Breast epithelium (tissue), 4 donors: ENCODE measurements at places on chromosomes 3 and 15.

DNA sequence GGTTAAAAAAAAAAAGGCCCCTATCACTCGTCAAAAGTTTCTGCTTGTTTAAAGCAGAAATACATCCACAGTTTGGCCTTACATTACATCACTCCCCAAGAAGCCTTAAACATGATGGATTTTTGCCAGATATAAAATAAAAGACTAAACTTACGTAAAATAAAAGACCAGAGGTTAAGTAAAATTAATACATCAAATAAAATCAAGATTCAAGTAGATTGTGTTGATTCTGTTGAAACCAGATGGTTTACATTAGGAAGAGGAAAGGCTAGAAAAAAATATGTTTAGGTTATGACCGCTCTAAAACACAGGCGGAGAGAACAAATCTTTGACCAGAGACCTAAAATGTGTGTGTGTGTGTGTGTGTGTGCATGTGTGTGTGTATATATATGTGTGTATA is 104.1 kb downstream of the DUT start:
- DNase-seq = no peak

DNA sequence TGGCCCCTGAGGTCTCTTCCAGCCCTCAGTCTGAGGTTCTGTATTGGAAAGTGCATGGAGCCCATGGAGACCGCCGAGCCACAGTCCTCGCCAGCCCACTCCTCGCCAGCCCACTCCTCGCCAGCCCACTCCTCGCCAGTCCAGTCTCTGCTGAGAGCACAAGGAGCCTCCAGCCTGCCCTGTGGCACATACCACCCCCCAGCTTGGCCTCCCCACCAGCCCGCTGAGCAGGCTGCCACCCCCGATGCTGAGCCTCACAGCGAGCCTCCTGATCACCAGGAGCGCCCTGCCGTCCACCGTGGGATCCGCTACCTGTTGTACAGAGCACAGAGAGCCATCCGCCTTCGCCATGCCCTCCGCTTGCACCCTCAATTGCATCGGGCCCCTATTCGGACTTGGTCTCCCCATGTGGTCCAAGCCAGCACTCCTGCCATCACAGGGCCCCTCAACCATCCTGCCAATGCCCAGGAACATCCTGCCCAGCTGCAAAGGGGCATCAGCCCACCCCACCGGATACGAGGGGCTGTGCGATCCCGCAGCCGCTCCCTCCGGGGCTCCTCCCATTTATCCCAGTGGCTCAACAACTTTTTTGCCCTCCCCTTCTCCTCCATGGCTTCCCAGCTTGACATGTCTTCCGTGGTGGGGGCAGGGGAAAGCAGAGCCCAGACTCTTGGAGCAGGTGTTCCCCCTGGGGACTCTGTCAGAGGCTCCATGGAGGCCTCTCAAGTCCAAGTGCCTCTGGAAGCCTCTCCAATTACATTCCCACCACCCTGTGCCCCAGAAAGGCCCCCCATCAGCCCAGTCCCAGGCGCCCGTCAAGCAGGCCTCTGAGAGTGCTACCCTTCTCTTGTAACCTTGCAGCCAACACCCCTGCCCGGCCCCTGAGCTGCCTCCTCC is 40.9 kb downstream of the PML start:
- DNase-seq = no peak

GRCh38 chr15:33150971-33151370 is 43.5 kb downstream of the FMN1 start:
- no peak for DNase-seq

DNA sequence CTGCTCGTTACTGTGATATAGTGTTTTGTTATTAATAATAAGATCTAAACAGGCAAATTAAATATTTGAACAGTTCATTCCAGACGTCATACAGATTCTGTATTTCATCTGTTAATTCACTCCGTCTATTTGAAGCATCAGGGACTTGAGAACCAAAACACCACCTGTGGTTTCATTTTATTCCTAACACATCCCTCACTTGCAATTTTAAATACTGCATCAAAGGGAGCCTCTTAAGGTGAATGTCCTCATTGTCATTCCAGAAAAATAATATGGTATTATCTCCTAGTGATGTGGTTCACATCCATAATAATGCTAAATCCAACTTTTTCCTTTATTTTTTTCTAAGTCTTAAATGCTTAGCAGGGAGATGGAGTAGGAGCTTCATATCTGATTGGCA is 1390.9 kb upstream of the CADM2 start:
- DNase-seq = no peak

GRCh38 chr3:123028233-123028828 is 768 bp upstream of the SEMA5B start:
- DNase-seq = no peak

DNA sequence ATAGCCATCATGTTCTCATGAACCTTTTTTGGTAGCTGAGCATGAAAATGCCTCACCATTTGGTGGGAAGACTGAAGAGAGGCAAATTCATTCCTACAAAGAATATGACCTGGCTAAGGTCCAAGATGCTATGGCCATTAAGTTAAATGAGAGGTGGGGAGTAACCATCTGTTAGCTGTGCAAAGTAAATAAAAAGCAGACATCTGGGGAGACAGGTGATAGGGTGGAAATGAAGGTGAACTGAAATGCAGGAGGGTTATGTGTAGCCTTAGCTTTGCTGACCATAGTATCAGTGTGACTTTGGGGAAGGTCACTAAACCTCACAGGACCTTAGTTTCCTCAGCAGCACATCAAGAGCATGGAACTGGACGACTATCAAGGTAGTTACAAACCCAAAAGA is 111.0 kb upstream of the STRIT1 start:
- DNase-seq = no peak

GRCh38 chr3:70919661-70920060 is 607.2 kb upstream of the MDFIC2 start:
- no peak for DNase-seq

DNA sequence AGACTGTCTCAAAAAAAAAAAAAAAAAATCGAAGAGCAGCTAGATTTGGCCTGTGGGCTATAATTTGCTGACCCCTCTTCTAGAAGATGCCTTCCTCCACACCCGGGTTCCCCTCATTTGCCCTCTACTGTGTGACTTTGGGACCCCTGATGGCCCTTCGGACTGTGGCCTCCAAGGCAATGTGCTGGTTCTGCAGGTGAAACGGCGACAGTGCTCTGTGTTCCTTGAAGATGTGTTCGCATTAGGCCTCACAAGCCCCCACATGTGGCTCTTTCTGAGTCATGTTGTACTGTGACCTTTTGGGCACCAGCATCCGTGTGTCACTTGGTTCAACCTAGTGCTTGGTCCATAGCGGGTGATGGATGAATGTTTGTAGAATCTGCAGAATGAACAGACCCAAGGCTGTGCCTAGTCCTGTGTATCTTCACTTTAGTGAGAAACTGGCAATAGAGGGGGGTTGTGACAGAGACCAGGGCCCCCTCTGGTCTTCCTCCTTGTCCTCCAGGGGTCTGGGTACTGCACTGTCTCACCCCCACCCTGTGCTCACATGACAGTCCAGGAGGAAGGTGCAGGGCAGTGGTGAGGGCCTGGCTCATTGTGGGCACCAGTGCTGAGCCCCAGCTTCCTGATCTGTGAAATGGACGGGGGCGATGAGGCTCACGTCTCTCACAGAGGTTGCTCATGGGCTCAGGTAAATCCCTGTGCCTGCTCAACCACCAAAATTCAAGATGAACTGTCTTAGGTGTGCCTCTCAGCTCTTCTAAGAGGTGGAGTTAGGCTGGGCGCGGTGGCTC is 22.7 kb downstream of the GOLGA6L2 start:
- DNase-seq = no peak

DNA sequence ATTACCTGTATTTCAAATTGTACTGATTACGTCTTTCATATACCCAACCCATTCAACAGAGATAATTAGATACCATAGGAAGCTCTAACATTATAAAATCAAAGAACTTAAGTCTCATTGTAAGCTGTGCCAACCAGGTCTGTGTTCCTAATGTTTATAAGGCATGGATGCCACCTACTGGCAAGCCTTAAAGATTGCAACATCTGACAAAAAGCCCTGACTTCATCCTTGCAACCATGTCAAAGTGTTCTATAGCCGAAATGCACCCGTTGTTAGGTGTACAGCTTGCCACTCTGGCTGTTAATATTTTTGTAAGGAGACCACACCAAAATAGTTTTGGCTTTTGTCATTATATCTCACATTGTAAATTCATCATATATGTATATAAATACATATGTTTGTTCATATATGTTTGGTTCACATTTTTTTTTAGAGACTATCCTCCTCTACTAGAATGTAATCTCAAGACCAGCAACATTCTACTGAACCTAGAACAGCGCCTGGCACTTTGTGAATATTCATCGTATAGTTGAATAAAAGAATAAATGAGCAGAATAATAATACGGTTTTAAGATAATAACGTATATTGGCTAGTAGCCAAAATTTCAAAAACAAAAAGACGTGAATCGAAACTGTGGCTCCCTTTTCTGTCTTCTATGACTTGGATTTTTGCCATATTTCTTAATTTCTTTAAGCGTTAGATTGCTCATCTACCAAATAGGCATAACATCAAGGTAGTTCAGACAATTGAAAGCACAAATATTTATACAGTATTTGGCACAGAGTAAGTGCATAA is 258.1 kb downstream of the TBL1XR1 start:
- no peak for DNase-seq

DNA sequence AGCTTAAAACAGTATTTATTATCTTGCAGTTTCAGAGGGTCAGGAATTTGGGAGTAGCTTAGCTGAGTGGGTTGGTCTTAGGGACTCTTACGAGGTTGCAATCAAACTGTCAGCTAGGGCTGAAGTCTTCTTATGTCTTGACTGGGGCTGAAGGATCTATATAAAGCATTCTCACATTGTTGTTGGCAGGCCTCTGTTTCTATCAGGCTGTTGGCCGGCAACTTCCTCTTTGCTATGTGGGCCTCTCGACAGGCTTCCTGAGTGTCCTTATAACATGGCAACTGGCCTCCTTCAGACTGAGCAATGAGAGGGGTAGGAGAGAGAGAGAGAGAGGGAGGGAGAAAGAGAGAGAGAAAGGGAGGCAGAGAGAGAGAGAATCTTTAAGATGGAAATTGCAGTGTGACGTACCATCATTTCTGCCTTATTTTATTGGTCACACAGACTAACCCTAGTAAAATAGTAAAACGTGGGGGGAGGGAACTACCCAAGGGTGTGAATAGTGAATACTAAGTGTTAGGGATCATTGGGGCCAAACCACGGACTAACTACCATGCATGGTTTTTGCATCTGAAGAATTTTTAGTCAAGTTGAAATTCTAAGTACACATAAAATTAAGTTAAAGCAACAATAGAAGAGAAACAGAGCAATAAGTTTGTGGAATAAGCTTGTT is 16.1 kb downstream of the FGF7 start:
- DNase-seq = no peak

DNA sequence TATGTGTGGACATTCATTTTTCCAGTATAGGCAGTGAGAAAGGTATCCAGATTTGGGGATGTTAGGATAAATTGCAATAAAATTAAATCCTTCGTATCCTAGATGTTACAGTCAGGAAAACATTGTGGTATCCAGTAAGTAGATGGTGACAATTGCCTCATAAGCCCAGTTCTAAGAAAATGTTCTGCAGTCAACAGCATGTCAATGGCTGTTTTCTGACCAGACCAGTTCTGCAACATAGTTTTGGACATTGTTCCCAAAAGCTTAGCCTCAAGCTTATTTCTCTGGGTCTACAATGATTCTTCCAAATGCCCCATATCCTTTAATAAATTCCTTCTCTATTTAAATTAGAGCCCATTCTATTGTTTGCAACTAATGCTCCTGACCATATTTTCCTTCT is 480.7 kb downstream of the FHIT start:
- no peak for DNase-seq

- no peak for DNase-seq
Measured at GRCh38 chr3:48997714-48998637, 7.9 kb downstream of the P4HTM start.
